ENCODE measurements at places on chromosomes 6 and 20.

- DNase-seq: no peak
Measured at GRCh38 chr20:58197185-58197469, 31.3 kb downstream of the ANKRD60 start.

DNA sequence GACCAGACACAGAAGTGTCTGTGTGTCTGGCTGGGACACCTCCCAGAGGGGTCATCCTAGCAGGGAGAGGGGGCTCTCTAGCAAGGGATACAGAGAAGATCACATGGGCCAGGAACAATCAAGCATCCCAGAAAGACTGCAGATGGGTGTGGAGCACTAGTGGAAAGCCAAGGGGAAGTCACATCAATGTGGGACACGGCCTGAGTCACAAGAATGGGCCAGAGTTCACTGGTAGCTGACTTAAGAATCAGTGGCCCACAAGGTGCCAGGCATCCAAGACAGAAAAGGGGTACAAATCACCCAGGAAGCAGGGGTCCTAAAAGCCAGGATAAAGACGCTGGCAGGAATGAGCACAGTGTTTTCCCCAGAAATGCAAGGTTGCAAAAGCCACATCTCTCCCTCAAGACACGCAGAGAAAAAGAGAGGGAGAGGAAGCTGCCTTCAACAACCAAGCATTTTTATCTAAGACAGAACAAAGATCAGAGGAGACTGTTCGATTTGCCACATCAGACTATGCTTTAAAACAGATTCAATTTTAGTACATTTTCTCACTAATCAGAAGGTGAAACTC, 113.6 kb upstream of the DST start:
- DNase-seq: no peak

DNA sequence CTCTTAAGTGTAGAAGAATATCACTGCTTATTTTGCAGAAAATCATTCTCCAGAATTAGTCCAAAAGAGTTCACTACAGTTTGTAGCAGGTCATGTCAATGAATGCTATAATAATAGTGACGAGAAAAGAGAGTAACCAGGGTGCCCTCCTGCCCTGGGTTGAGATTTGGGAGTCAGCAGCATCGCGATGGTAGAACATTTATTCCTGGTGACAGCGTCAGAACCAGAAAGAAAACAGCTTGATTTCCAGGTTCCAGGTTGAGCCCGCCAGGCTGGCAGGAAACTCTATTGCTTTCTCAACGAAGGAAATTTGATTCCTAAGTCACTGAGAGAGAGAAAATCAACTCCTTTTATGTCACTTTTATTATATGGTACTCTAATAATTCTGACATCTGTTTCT, 550.3 kb downstream of the QKI start:
- no peak for DNase-seq

DNA sequence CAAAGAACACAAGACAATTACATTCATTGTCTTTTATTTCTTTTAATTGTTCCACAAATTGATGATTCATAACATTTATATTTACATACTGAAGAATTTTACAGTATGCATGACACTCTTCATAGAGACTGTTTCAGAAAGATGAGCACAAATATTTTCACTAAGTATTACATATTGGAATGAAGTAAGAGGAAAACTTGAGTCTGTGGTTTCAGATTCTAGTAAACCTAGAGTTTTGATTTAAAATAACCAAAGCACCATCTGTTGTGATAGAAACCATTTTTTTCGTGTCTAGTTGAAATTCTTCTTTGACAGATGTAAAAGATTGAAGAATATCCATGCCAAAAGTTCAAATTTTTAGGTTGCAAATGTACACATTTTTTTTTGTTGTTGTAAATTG, 32.1 kb upstream of the OPN5 start:
- DNase-seq: no peak

DNA sequence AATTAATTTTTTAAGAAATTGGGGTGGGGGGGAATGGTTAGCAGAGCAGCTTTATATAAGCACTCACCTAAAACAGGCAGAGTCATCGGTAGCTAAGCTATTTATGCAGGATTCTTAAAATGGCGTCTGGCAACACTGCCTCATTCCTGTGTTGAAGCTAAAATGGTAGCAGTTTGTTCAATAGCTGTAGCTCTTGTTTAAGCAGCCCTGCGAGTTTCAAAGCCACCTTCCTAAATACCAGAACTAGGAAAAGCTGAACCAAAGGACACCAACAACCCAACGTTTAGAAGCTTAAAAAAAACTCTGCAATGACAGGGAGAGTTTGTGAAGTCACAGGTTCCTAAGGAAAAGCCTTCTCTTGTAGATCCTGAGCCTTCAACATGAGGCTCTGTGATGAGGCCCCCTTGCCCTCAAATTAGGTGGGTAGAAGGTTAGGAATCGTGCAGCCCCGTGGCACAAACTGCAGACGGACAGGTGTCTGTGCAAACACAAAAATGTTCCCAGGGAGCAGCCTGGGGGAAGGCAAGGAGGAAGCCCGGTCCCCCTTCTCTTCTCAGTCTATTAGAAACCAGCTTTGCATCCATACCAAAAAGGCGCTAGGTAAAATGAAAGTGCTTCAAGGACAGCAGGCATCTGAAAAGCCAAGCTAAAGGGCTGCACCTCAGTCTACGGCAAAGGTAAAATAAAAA, 4.7 kb downstream of the ZMYND8 start:
- peak; percentile 68 for DNase-seq

GRCh38 chr6:100136590-100136989, 142.6 kb upstream of the MCHR2 start:
- DNase-seq: no peak

DNA sequence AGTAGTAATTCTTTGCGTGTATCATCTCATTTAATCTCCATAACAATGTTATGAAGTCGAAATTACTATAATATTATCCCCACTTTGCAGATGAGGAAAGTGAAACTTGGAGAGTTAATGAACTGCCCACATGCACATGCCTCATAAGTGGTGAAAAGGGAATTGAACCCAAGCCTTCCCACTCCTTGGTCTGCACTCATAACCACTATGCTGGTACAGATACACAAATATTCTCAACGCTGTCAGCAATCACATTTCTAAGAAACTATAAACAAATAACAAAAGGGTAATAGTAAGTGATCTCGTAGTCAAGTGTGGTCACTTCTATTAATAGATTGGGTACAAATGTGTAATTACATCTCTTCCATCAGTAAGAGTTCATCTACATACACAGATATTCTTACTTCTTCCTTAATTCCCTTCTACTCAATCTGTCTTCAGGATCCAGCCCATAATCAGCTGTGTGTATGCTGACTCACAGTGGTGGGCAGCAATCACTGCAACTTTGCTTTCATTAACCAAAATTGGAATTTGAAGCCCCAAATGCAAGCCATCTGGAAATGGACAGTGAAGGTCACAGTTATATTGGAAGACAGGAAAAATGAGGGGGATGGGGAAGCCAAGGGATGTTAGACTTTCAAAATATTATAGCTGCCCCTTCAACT, 6.6 kb downstream of the PRSS35 start:
- no peak for DNase-seq

- no peak for DNase-seq
Measured at GRCh38 chr20:40291493-40292135, 397.4 kb downstream of the MAFB start.

DNA sequence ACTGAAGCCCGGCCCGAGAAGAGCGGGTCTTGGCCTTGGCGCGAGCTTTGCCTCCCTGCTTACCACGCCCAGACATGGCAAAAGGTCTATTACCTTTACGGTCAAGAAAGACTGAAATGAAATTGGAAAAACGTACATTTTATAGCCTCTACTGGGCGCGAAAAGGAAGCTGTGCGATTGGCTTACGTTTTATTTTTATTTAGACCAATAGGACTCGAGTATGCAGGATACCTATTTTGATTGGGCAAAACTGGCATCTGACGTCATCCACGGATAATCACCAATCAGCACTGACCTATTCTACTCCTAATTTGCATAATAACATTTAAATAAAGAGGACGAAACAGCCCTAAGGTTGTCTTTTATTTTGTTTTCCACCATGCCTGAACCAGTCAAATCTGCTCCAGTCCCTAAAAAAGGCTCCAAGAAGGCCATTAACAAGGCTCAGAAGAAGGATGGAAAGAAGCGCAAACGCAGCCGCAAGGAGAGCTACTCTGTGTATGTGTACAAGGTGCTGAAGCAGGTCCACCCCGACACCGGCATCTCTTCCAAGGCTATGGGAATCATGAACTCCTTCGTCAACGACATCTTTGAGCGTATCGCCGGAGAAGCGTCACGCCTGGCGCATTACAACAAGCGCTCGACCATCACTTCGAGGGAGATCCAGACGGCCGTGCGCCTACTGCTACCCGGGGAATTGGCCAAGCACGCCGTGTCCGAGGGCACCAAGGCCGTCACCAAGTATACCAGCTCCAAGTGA, 97.4 kb downstream of the OR2B2 start:
- DNase-seq: no peak

DNA sequence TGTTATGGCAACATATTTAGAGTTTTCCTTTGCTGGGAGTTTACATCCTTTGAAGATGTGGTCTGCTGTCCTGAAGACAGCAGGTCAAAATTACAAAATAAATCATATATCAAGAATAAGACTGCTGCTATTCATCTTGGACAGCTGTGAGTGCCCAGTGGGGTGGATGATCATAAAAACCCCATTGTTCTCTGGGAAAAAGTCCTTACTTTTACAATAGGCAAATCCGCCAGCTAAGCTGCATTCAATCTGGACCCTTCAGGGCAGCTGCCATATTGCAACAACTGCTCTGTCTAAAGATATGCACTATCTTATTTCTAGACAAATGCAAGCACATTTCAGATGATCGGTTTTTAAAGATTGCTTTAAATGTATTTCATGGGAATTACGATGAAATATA, 19.4 kb downstream of the CASS4 start:
- no peak for DNase-seq

DNA sequence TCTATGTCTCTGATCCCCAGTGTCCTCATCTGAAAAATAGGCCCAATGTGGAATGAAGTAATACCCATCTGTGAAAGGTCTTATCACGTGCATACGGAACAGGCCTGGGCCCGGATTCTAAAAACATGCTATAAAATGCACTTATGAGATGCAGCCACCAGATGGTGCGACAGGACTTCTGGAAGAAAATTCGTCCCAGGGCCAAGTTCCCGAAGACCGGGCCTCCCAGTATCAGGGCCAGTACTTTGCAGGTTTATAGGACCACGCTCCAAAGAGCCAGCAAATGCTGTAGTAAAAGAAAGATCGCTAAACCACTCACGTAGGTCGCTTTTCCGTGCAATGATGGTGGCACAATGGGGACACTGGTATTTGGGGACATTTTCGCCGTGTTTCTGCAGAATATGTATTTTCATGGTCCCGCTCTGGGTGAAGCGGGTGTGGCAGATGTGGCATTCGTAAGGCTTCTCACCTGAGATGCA, 10.6 kb downstream of the CTCFL start:
- DNase-seq: peak; percentile 53

GRCh38 chr6:41836660-41837052, 49.2 kb downstream of the TOMM6 start:
- DNase-seq: no peak

DNA sequence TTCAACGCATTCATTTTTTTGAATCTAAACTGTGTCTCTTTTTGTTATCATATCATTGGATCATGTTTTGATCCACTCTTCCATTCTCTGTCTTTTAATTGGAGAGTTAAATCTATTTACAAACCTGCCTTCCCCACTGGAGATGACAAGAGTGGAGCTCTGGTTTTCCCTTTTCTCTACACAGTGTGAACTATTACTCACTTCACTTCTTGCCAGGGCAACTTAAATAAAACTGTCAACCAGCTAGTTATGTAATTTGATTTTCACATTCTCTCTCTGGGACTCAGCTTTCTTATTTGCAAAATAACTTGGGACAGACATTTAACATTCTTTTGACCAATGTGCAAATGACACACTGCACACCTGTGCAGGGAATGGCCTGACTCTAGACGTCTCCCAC, 230.8 kb upstream of the CST7 start:
- DNase-seq: no peak

GRCh38 chr20:63587776-63588591, 13.9 kb upstream of the HELZ2 start:
- DNase-seq: no peak

GRCh38 chr6:14981960-14982359, 263.9 kb upstream of the JARID2 start:
- no peak for DNase-seq

- no peak for DNase-seq
Measured at GRCh38 chr6:133704371-133704770, 184.5 kb upstream of the TCF21 start.

DNA sequence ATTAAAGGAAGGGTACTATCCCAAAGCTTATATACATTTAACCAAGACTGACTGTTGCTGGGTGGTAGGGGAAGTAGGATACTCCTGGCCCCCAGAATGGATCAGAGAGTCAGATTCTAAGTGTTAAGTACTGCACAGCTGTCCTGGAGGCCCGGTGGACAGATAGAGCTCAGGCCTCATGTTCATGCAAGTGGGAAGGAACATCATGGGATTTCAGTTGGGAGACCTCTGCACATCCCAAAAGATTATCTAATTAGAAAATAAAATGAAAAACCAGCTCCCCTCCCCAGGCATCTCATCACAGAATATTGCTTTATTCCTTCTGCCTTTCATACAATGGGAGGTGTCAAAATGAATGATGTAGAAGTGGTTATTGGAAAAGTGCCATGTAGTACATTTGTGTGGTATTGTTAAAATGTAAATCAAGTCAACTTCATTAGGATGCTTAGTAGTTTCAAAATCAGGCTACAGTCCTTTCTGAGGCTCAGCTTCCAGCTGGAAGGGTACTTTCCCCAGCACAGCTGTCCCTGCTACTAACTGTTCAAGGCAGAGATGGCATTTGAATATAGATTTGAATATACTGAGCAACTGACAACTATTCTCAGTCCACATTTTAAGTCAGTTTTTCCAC, 82.9 kb downstream of the SLC35B3 start:
- DNase-seq: no peak

- DNase-seq: no peak
Measured at GRCh38 chr6:17013701-17014100, 88.1 kb upstream of the STMND1 start.

GRCh38 chr6:123806561-123806960, 2.9 kb downstream of the NKAIN2 start:
- DNase-seq: no peak

- DNase-seq: no peak
Measured at GRCh38 chr6:87699576-87699975, 2.5 kb downstream of the AKIRIN2 start.

GRCh38 chr6:51322505-51322904, 503.8 kb downstream of the TFAP2B start:
- DNase-seq: no peak

DNA sequence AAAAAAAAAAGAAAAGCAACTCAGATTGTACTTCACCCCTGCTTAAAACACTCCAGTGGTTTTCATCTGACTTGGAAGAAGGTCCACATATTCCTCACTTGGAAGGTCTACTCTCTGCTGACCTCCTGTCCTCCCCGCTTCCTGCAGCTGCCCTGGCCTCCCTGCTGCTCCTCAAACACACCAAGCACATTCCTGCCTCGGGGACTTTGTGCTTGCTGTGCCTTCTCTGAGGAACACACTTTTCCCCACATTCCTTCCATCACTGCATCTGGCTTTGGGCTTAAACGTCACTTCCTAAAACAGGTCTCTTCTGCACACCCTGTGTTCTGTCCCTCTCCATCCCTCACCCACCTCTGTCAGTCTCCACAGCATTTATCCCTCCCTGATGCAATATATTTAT, 4.9 kb upstream of the PDYN start:
- DNase-seq: no peak

GRCh38 chr6:117451671-117452070, 25.9 kb upstream of the ROS1 start:
- DNase-seq: no peak

GRCh38 chr6:87473419-87473903, 687 bp downstream of the SLC35A1 start:
- DNase-seq: no peak

Measured in C1 segment of cervical spinal cord (tissue), 14 donors.